Suppressor macrophage treated with lipopolysaccharide for 1 hour (primary cell): ENCODE measurements at places on chromosomes 13 and 19.

DNA sequence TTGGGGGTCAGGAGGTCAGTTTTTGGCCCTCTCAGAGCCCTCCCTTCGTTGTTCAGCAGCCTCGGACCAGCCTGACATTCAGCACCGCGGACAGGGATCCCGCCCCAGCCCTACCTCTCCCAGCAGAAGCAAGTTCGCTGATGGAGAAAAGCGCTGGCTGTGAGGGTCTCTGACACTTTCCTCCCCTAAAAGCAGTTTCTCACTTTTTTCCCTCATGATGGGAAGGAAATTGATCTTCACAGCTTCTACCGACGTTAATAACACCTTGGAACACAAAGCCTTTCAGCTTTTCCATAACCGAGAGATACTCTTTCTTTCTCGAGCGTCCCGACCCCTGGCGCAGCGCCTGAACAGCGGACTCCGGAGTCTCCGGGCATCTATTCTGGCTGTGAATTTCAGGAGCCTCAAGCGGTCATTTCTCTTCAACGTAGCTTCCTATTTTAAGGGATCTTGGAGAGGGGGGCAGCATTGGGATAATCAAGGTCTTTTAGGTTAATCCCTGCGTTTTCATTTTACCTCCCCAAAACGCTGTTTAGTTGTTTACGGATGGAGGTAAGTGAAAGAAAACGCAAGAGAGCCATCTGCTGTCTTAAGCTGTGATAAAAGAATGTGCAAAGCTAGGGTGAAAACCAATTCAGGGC, 467.2 kb downstream of the ITGBL1 start:
- DNase-seq, result no peak

DNA sequence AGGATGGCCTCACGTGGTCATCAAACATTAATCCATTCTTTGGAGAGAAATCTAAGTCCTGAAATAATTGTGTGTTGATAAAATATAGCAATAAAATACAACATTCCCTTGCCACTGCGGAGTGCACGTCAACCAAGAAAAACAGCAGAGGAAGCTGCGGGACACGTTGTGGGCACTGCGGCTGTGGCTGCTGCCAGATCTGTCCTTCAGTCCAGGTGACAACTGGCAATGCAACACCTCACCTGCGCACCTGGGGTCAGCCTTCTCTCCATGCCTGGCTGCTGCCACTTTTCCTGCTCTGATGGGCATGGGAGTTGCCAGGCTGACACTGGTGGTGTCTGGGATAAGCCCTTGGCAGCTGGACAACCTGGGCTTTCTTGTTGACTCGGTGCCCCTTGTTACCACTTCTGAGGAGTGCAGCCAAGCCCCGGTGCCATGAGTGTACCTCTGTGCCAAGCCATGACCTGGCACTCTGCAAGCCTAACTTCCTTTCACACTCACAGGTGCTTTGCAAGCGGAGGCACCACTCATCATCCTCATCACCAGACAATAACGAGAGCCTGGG, 251.6 kb upstream of the TSHZ3 start:
- DNase-seq, result no peak

DNA sequence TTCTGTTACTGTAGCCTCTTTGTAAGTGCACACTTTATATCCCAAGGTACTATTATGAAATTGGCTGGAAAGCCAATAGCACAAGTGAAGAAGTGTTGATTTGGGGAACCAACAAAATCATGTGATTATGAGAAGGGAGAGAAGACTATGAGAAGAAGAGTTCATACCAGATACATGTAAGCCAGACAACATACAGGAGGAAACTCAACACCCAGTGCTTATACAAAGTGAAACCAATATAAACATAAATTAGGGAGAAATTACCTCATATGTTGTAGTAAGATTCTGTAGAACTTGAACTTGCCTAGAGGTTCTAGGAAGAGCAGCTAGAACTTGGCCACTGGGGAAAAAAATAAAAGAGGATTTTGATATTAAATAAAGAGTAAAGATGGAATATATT, 17.4 kb downstream of the CPB2 start:
- peak; percentile 56 for DNase-seq

DNA sequence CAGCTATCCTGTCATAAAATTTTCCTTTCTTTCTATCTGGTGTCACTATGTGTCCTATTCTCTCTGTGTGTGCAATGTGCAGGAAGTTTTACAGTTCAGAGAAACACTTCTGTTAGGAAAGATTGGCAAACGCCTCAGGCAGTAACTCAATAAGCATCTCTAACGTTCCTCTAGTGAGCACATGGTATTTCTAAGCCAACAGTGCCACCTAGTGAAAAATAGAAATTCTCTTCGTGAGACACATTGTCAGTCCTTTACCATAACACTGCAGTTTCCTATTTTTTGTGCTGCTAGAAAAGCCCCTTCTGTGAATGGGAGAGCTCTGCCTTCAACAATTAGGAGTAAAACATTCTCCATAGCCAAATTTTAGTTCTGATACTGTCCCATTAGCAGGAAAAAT, 50.7 kb downstream of the ZNF723 start:
- no peak for DNase-seq

DNA sequence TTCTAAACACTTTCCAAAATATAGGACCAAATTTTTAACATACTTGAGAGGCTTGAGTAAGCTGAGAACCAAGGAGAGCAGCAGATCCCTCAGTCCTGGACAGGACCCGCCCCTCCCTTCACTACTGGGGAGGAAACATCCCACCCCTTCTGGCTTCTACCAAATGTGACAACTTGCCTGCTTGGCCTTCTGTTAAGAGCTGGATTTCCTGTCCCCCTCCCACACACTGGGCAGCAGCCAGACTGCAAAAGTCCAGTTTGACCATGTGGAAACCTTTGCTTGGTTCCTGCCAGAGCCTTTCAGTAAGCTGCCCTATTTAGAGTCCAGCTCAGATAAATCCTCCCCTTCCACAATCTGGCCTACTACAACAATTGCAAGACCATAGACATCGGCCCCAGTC, 84.3 kb downstream of the FGF14 start:
- no peak for DNase-seq

GRCh38 chr19:1210227-1210538, 4.6 kb downstream of the STK11 start:
- no peak for DNase-seq

- peak; percentile 13 for DNase-seq
These were observed 77.1 kb downstream of the DCLK1 start for GRCh38 chr13:36054041-36054440.
